ENCODE measurements at places on chromosomes 3 and 15. TPM values are rescaled to one million over a fixed set of nuclear protein-coding genes. Genes with fewer than 3 reads are reported as not detected.

- DNase-seq, result no peak
Observed at GRCh38 chr3:96027718-96028117, 786.7 kb upstream of the EPHA6 start.

PLXNA1 gene
- 27.9 TPM for polyA plus RNA-seq

GRCh38 chr15:89870006-89870405, 23.8 kb downstream of the AP3S2 start:
- no peak for DNase-seq

GRCh38 chr3:186932281-186933181, 2.2 kb downstream of the ST6GAL1 start:
- no peak for DNase-seq

DNA sequence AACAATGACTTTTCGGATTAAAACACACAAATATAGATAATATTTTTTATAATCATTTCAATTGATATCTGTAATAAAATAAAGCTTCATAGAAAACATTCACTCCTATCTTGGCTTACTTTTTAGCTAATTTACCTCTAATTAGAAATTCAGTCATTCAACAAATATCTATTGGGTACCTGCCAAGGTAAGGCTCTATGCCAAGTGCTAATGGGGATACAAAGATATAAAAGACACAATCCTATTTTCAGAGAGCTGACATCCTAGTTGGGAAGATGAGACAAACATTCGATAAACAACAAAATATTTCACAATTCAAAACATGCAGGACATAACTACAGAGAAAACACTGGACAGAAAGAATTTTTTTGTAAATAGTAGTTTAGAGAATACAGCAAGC, 63.3 kb downstream of the ULK4 start:
- no peak for DNase-seq

DNA sequence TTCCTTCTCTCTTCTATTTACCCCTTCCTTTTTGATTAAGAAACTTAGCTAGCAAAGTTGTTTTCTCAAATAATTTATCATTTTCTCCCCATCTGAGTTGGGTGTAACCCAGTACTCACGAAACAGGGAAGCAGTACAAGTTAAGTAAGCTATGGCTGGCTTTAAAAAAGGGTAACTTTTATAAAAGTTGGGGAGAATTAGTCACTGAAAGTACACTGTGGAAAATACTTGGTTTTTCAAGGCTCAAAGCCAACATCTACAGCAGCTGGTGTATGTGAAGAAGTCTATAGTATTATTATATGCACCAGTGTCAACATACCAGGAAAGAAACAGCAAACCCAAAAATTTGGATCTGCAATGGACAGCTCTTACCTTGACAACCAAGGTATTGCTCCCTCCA, 25.5 kb downstream of the CLK3 start:
- no peak for DNase-seq

Measured in right renal cortex interstitium (tissue), 3 donors.